Esophagus mucosa (tissue), 1 donor: ENCODE measurements at places on chromosomes 2 and 18. TPM values are rescaled to one million over a fixed set of nuclear protein-coding genes. Genes with fewer than 3 reads are reported as not detected.

The ARMC9 gene
- total RNA-seq, result 1.2 TPM

The TMEM163 gene
- 0.20 TPM for total RNA-seq

The CCDC74A gene
- 1.4 TPM for total RNA-seq

The DNER gene
- 0.60 TPM for total RNA-seq

The DUSP2 gene
- 1.8 TPM for total RNA-seq

The GPR148 gene
- not detected for total RNA-seq

The SLC5A7 gene
- total RNA-seq, result not detected

The OTX1 gene
- total RNA-seq, result 1.8 TPM

The MC4R gene
- total RNA-seq, result not detected

The CD226 gene
- total RNA-seq, result 0.44 TPM

The SLC8A1 gene
- 1.3 TPM for total RNA-seq

The ZC3H15 gene
- total RNA-seq, result 37.2 TPM

The EMILIN2 gene
- total RNA-seq, result 1.4 TPM

DNA sequence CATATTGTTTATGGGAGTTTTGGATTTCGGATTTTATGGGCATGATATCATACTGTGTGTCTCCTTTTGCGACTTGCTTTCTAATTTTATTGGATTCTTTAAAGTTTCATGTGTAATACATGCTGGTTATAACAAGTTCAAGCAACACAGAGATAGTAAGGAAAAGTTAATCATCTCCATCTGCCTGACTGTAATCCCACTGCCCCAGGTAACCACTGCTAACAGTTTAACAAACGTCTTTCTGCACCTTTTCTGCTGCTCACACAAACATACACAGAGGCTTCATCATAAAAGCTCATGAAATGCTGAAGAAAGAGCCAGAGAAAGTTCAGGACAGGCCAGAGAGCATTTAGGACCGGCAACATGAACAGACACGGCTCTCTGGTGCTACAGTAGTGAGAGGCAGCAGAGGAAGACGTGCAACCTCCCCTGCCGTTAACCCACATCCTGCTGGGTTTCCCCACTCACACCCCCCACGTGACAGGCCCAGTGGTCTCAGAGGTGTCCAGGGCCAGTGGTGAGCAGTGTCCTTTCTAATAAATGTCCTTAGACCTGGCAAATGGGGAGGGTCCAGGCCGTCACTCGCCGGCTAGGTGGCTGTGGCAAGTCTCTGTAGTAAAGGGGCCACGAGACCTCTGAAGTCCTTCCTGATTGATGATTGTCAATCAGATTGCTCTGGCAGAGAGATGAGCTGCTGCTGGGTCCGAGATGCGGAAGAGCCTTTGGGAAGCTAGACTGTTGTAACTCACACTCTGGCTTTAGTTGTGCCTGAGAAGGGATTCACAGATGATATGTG is 43.0 kb upstream of the SLC1A4 start:
- no peak for ATAC-seq

- no peak for ATAC-seq
Observed at GRCh38 chr18:11581286-11581685, 28.1 kb upstream of the SLC35G4 start.

GRCh38 chr2:187917535-187917934 is 363.3 kb upstream of the TFPI start:
- no peak for ATAC-seq

DNA sequence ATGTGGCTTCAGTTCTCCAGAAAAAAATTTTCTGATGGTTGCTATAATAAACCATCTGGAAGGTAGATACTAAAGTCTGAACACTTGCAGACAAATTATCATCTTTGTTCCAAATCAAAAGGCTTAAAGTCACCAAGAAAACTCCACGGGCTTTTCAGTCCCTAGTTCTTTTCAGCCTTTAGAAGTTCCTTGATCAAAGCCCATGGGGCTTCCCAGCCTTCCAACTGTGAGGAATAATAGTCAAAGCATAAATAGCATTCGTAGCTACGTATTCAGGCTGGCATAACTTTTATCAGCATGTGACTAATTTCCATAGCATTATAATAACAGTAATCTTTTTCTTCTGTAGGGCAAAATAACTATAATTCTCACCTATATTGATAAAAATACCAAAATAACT is 13.9 kb downstream of the SCG2 start:
- ATAC-seq, result no peak

DNA sequence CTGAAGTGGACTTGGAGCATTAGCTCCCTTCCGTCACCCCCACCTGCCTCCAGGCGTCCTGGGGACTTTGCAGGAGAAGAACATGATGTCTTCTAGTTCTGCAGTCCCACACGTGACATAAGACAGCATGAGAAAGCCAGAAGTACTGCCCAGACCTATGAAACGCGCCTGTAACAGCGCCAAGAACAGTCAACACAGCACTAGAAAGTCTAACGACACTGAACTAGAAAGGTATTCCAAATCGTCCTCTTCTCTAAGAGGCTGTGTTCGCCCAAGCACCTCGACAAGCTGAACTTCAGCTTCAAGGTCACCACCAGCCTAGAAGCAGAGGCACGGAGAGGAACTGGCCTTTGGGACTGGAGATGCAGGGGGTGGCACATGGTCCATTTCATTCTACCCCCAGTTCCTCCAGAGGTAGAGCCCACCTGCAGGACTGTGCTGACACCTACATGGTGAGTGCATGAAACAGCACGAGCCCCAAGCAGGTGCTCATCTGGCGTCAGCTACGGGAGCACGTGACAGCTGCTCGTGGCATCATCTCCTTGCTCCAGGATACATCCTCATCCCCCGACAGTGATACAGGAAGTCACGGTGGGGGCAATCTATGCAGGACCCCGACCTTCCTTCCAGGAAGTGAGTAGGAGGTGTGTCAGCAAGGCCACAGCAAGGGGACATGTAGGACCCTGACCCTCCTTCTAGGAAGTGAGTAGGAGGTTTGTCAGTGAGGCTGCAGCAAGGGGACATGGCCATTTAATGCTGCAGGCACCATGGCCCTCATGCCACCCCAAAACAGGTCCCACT is 3.7 kb downstream of the HDAC4 start:
- ATAC-seq, result no peak

GRCh38 chr2:85702172-85702571 is 8.0 kb downstream of the GNLY start:
- ATAC-seq, result no peak

- no peak for ATAC-seq
Observed at GRCh38 chr18:42105394-42105793, 150.4 kb downstream of the PIK3C3 start.

DNA sequence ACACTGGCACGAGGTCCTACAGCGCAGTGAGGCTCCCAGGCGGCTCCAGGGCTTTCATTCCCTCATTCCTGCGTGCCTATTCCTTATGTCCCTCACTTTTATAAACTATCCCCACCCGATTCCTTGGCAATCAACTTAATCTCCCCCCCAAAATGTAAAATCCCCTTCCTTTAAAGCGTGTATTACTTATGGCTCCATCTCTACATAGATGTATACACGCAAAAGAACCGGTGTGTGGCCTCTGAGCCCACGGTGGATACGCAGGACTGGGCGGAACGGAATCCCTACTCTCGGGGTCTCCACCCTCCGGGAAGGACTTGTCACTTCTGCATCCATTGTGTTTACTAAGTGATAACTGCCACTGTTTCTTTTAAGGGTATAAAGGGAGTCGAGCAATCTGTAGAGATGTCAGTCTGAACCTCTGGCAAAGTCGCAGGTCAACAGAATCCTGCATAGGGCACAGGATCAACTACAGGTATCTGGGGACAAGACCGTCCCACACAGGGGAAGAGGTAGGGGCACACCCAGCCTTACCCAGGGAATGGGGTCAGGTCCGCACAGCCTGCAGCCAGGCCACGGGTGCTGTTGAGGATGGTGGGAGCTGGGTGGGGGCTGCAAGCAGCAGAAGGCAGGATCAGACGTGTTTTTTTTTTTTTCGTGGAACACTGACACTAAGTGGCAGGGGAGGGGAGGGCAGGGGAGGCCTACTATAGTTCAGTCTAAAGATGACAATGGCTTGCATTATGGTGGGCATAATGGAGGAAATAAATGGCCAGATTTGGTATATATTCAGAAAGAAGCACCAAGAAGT is 42.1 kb downstream of the HDLBP start:
- no peak for ATAC-seq

- ATAC-seq, result no peak
Observed at GRCh38 chr18:6681331-6681875, 48.1 kb upstream of the ARHGAP28 start.

GRCh38 chr18:37414816-37415215 is 150.8 kb downstream of the CELF4 start:
- ATAC-seq, result no peak

DNA sequence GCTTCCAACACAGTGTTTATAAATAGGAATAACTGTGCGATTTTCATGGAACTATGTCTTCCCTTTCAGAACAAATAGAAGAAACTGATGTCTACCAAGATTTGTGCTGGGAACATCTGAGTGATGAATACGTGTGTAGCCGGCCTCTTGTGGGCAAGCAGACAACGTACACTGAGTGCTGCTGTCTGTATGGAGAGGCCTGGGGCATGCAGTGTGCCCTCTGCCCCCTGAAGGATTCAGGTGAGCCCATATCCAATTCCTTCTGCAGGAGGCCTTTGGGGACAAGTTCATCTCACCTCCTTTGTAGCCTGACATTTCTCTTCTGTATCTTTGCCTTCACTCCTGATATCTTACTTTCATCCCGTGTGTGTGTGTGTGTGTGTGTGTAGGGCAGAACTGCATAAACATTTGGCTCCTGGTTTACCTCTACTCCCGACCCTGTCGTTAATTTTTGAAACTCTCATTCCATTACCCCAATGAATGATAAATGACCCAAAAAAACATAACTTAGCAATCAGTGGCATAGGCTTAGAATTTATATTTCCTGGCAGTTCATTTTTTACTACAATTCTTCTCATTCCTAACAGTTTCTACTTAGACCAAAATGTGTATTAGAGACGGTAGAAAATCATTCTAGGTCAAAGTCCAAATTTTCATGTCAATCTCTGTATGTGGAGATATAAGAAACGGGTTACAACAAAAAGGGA is 111.0 kb upstream of the RASGRP3 start:
- no peak for ATAC-seq

GRCh38 chr2:41937464-41937906 is 110.3 kb upstream of the PKDCC start:
- ATAC-seq, result no peak

DNA sequence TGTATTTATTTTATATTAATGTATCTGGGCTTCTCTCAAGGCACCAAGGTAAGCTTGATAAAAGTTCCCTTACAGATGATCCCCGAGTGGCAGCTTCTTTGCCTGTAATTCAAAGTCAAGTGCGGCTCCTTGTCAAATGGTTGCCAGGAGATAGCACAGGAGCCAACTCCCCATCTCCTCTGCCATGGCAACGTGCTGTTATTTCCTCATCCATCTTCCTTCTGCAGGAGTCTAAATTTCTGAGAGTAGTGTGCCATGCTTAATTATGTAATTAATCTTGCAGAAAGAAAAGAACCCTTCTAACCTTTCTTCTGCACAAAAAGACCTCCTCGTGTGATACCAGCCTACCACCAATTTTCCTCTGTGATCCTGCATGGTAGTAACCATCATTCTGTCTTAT is 46.2 kb upstream of the ACMSD start:
- ATAC-seq, result no peak

DNA sequence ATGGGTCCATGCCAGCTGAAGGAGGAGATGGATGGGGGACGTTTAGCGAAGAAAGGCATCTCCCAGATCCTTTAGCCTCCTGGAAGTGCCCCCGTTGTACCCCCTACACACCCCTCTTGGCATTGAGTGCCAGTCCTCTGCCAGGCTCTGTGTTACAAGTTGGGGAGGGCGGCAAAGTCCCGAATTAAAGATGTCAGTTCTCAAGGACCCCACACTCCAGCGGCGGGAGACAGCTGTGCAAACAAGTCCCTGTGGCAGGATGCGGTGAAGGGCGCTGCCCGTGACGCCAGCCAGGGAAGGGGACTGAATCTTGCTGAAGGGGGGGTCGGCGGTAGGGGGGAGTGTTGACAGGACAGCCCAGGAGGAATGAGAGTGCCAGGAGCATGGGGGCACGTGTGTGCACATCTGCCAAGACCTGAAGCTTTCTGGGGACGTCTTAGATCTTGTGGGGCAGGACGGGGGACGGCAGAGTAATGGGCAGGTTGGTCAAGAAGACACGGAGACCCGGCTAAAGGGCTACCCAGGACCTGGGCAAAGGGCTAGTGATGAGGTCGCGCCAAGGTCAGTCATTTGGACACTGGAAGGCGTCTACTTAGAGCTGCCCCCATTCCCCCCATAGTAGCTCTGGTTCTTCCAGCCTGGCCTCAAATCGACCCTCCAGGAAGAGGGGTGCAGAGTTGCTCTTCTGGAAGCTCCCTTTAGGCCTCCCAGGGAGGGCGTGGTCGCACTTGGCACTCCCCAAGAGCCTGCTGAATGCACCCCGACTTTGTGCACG is 2.8 kb upstream of the CTDSP1 start:
- ATAC-seq, result peak; percentile 11

- no peak for ATAC-seq
Observed at GRCh38 chr2:18062892-18063291, 184.4 kb downstream of the KCNS3 start.

DNA sequence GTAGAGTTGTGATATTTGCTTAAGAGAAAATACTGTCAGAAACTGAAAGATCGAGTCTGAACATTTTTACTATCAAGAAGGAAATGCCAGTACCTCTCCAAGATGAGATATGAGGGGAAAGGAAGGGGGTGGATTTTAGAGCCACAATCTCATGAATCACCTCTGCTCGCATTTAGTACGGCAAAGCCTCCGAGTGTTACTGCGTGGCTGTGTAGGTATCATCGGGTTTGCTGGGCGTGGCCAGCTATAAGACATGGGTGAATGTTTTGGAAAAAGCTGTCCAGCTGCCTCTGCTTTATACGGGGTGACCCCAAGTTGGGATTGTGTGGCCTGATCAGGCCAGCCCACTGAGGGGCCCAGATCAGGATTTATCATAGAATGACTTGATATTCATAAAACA is 826.4 kb downstream of the SOCS6 start:
- no peak for ATAC-seq

- no peak for ATAC-seq
Observed at GRCh38 chr2:86788165-86788564, 2.5 kb downstream of the CD8A start.

- no peak for ATAC-seq
Observed at GRCh38 chr18:10839421-10839820, 309.9 kb downstream of the PIEZO2 start.

DNA sequence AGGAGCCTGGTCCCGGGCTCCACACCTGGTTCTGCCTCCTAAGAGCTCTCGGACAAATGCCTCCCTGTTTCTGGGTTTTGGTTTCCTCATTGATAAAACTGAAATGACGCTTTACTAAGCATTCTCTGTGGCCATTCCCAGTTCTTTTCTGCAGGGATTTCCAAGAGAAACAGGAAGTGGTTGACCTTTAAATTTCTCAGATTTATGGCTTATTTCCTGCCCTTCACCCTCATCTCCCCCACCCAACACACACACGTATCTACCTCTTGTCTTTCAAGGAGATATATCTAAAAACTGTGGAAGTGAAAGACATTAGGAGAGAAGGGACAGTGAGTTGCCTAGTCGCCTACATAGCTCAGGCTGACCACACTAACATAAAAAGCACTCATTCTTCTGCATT is 53.0 kb downstream of the PIEZO2 start:
- ATAC-seq, result no peak

- no peak for ATAC-seq
Observed at GRCh38 chr2:128633501-128633900, 314.8 kb upstream of the HS6ST1 start.
